ENCODE measurements at places on chromosomes 1 and 21.
A peak's percentile ranks its signal among the peaks of the same experiment; 100 is the strongest.

- DNase-seq: no peak
These were observed 710.7 kb upstream of the ADAMTS5 start for GRCh38 chr21:27677546-27677945.

GRCh38 chr1:15246960-15247614 lies at the start of gene FHAD1:
TSS of gene FHAD1 (plus strand) at chr1:15247223. CDS start at chr1:15251785, 4,562 bp downstream.
- peak; percentile 74 for DNase-seq

GRCh38 chr1:1173793-1174415 lies at the start of gene TTLL10:
TSS of gene TTLL10 (plus strand) at chr1:1173880. CDS start at chr1:1179216, 5,336 bp downstream.
- DNase-seq: no peak

GRCh38 chr1:54081306-54082270 lies 28.2 kb downstream of the TCEANC2 start:
- peak; percentile 79 for DNase-seq

- no peak for DNase-seq
These were observed 14.6 kb downstream of the OPTC start for GRCh38 chr1:203508463-203509073.

GRCh38 chr21:46120301-46121285 lies 22.7 kb downstream of the COL6A2 start:
- peak; percentile 44 for DNase-seq

DNA sequence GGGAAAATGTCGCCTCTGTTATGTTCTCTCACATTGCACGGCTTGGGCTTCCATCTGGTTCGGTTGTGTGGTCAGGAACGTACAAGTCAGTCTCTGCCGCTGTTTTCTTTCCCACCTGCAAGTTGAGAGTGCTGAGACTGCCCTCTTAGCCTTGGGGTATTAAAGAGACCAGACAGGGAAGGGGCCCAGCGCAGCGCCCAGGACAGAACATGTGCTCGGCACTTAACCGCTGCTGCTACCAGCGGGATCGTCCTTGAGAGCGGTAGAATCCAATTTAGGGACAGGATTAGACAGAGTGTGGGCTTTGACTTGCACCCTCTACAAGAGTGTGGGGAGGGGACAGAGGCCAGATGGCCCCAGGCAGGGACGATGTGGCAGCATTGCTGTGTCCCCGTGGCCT lies 17.7 kb upstream of the AGPAT3 start:
- no peak for DNase-seq

DNA sequence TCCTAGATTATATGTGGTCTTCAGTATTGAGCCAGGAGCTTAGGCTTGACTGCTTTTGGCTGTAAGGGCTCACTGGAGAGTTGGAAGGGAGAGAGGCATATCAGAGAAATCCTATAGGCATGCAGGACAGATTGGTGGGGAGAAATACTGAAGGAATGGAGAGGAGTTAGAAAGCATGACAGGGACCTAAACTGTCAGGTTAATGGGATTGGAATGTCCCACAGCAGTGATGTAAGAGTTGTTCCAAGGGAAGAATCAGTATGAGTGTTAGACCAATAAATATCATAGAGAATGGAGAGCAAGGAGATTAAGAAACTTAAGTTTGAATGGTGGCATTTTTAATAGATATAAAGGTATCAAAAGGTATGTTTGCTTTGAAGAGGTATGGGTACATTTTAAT lies 39.7 kb downstream of the SLC35A3 start:
- no peak for DNase-seq

GRCh38 chr1:93531193-93531592 lies 83.3 kb downstream of the FNBP1L start:
- DNase-seq: no peak

- no peak for DNase-seq
These were observed 310 bp upstream of the SSR2 start for GRCh38 chr1:156021093-156021428.

- no peak for DNase-seq
These were observed 338.5 kb downstream of the KCTD3 start for GRCh38 chr1:215905493-215906115.

DNA sequence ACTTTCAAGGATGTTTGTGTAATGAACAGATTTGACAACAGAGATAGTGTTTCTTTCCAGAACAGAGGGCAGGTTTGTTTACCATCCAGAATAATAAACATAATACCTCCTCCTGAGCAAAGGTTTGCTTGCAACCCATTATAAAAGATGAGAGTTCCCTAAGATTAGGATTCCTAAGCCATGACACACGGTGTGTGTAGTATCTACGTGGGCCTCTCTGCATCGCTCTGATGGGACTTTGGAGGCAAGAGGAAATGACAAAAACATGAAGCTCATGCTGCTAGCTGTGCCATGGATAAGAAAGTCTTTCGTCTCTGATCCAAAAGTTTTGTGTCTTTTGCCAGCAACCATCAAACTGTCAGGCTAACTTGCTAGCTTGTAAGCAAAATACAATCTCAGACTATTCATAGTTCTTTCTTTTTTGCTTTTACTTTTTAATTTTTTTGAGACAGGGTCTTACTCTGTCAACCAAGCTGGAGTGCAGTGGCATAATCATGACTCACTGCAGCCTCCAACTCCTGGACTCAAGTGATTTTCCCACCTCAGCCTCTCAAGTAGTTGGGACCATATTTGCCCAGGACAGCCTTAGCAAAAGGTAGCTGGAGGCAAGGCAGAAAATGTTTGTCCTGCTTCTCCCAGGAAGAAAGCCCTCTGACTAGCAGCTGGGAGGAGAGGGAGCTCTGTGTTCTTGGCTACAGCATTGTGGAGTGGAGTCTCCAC lies 81.1 kb downstream of the LHX4 start:
- DNase-seq: no peak

GRCh38 chr21:34021726-34022125 lies 51.7 kb upstream of the MRPS6 start:
- DNase-seq: no peak

GRCh38 chr1:222045786-222046185 lies 303.9 kb upstream of the DUSP10 start:
- no peak for DNase-seq

GRCh38 chr1:59302871-59303270 lies 6.0 kb downstream of the FGGY start:
- DNase-seq: no peak

- DNase-seq: no peak
These were observed 80.1 kb upstream of the KCNK2 start for GRCh38 chr1:215002471-215002870.

DNA sequence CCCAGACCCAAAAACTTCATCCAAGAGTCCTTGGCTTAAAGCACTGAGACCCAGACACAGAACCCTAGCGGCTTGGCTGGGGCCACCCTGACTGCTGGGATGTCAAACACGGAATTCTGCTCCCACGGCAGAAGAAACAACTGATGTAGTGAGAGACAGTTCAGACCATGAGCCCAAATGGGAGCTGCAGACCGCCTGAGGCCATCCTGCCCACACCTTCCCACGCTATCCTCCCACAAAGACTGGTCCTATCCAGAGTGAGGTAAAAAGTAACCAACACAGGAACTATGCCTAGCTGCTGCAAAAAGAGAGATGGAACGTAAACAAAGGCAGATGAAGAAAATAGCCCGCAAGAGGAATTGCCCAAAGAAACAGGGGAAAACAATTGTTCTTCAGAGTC lies 203.3 kb downstream of the PTPRU start:
- DNase-seq: peak; percentile 10

DNA sequence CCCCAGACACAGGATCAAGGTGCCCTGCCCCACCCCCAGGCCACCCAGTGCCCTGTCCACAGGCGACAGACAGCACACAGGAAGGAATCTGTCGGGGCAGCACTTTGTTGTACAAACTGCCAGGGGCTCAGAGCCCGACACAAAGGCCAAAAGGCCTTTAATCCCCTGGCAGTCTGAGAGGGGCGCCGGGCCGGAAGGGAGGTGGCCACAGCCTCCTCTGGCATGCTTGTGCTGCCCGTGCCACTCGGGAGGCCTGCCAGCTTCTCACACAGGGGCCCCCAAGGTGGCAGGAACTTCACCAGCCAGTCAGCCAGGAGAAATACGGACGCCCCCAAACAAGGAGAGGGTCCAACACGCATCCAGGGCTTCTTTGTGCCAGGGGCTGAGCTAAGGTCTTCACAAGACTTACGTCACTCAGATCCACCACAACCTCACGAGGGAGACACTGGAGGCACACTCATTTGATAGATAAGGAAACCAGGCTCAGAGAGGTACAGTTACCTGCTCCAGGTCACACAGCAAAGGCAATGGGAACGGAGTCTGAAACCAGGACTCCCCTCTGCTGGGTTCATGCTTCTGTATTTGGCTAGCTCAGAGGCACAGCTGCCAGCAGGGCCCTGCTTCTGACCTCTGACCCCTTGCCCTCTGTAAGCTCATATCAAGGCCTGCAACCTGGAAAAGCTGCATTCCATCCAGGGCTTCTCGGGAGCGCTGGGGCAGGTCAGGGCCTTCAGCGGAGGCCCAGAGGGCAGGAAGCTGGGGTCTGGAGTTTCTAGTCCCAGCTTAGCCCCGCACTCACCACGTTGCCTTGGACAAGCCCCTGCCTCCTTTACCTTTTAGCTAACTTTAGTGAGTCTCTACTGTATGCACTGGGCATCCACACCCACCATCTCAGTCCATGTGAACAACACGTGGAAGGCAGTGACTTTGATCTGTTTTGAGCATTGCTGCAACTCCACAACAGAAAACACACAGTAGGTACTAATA lies 34.8 kb downstream of the HSPG2 start:
- no peak for DNase-seq

GRCh38 chr1:68046885-68047658 lies 3.4 kb downstream of the DIRAS3 start:
- DNase-seq: no peak

- no peak for DNase-seq
These were observed 210.8 kb upstream of the CACYBP start for GRCh38 chr1:174788981-174789380.

GRCh38 chr1:197916500-197916983 lies 630 bp upstream of the LHX9 start:
- no peak for DNase-seq

GRCh38 chr1:184823080-184823479 lies 68.4 kb upstream of the EDEM3 start:
- DNase-seq: no peak

- DNase-seq: no peak
These were observed 75.6 kb upstream of the KAZN start for GRCh38 chr1:14522926-14523241.

- DNase-seq: no peak
These were observed 97.1 kb downstream of the ENAH start for GRCh38 chr1:225555821-225556220.

DNA sequence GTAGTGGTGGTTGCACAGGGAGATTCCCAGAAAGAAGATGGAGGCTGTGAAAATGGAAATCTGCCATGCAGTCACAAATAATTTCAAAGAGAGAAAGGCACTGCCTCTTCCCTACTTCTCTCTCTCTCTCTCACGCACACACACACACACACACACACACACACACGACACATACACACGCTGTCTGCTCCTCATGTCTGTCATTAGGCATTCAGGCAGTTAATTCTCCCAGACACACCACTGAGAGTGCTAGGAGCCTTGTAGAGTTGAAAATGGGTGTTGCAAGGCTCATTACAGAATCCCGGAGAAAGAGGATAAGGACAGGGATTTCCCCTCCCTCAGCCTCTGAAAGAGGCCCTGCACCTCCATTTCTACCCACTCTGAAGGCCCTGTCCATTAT lies 47.8 kb upstream of the LRRN2 start:
- no peak for DNase-seq

- DNase-seq: no peak
These were observed 63.5 kb upstream of the ADARB1 start for GRCh38 chr21:45010860-45011259.

DNA sequence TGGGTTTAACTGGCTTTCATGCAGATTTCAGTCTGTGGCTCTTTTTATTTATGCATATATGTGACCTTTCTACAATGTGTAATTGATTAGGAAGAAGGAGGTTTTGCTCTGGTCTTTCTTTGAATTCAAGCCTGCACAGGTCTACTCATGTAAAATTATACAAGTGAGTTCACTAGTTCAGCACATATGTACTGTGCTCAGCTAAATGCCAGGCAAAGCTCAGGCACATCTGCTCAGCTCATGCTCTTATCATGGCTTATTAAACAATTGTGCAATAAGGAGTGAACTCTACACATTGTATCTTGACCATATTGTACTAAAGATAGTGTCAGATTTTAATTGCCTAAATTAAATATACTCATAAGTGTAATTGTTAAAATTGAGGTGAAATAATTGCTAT lies 378.4 kb downstream of the ADGRL2 start:
- no peak for DNase-seq

- DNase-seq: no peak
These were observed 177.3 kb downstream of the KCTD3 start for GRCh38 chr1:215744419-215744818.

DNA sequence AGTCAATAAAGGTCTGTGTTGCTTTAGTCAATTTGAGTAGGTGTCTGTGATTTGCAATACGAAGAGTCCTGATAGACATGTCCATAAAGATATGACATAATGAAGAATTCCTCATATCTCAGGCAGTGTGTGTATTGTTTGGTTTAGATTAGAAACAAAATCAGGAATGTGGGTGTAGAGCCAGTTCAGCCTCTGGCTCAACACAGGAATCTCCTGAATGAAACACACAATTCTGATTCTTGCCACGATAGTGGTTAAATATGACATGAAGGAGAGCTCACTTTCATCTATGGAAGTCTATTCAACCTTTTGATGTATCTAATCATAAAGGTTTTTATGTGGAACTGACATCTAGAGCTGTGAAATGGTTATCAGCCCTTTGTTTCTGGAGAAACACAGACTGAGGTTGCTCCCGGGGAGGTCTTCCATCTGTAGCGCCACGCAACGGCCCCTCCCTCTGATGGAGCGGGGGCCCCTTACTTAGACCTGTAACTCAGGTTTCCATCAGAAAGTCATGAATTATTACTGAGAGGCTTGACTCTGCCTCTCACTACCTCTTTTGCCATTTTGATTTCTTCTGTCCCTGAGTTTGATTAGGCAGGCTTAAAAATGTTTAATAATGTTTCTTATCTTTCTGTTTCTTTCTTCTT lies 19.5 kb downstream of the TSPAN2 start:
- no peak for DNase-seq

- DNase-seq: no peak
These were observed 38.9 kb upstream of the AJAP1 start for GRCh38 chr1:4615501-4615900.

DNA sequence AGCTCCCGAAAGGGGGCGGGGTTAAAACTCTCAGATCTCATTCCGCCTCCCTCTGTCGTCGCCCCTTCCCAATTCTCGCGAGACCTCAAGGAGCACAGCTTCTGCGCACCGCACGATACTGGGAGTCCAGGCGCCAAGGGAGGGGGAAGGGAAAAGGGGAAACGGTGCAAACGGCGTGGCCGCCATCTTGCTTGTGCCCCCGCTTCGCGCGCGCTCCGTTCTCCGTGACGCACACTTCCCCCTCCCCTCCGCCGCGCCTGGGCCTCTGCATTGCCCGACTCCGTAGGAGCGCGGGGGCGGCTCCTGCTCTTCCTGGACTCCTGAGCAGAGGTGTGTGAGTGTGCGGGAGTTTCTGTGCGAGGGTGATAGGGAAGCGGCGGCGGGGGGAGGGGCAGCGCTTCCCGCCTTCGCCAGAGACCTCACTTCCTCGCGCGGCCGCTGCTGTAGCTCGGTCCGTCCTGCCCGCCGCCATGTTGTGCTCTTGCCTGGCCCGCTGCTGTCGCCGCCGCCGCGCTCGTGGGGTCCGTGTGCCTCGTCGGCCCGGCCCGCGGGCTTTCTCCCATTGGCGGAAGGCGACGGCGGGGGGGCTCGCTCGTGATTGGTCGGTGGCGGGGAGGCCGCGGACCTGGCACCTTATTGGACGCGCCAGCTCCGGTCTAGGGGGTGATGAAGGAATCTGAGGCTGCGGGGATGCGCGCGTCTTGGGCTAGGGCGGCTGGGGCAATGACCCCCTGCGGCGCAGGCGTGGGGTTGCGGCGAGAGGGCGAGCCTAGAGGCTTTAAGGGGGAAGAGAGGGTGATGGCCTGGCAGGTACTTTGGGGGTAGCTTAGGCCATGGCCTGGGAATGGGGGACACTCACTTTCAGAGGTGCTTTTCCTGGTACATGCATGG lies at the start of gene NFYC:
Gene NFYC (plus strand): TSS at position 167 of the 891 bp plus-strand sequence. CDS start 47,140 bp downstream, outside the sequence.
- DNase-seq: peak; percentile 96

- DNase-seq: no peak
These were observed 154.7 kb downstream of the CACNA1E start for GRCh38 chr1:181637998-181638397.
